ENCODE measurements at places on chromosomes 6 and 20. TPM values are rescaled to one million over a fixed set of nuclear protein-coding genes. Genes with fewer than 3 reads are reported as not detected.

ZHX3 gene
- 25.0 TPM for total RNA-seq

DNA sequence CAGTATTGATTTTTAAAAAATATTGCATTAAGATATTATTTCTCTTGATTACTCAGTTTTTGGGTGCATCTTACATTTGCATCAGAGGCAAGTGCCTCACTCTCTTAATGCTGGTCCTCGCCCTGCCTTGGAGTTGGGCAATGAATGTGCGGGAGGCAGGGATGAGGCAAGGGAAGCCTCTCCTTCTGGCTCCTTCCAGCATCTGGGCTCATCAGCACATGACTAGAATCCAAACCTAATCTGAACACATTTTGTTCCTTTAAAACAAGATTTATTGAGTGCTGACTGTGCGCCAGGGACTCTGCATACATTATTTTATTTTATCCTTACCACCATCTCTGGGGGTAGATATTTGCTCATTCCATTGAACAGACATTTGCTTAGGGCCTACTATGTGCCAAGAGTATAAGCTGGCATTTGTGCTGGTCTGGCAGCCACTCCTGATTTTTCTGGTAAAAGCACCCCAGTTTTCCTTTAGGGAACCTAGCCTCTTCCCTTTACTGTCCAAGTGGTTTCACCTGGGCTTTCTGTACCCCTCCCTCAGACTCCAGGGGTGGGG is 71.9 kb upstream of the ZNFX1 start:
- no peak for DNase-seq

GRCh38 chr6:156174031-156174890 is 602.9 kb upstream of the ARID1B start:
- DNase-seq: no peak

DNA sequence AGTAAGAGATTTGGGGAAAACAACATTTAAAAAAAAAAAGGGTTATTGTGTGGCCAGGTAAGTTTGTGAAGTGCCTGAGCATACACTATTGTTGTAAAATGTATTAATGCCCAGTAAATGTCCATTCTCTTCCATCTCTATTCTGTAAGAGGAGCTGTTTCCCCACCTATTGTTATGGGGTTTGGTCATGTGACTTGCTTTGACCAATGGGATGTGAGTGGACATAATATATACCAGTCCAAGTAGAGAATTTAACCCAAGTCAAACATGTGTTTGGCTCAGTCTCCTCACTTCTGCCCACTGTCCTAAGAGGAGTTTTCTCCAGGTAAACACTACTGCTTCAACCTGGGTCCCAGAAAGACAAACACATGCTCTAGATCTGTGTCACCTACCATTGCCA is 377.1 kb downstream of the FOXA2 start:
- no peak for DNase-seq

CD93 gene
- total RNA-seq: 0.35 TPM

DNA sequence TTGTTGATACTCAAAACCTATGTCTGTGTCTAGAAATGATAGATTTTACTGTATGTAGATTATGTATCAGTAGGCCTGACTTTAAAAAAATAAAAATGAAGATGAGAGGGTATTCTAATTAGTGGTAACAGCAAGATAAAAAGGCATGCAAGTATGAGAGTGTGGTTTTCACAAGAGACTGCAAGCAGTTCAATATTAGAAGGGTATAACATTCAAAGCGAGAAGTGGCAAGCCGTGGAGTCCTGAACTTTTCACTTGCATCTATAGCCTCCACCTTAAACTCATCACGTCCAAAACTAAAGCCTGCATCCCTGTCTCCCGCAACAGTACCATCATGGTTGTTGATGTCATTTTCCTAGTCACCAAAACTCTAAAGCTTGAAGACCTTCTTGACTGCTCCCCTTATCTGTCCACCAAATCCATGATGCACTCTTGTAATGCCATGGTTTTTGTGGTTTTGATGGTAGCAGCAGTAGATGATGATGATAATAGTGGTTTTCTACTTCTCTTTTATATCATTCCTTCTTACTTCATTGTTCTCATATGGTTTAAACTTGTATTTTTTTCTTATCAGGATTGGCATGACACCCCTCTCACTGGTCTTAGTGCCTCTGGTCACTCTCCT is 9.2 kb upstream of the CGA start:
- no peak for DNase-seq

CCN5 gene
- total RNA-seq: 0.10 TPM

DNA sequence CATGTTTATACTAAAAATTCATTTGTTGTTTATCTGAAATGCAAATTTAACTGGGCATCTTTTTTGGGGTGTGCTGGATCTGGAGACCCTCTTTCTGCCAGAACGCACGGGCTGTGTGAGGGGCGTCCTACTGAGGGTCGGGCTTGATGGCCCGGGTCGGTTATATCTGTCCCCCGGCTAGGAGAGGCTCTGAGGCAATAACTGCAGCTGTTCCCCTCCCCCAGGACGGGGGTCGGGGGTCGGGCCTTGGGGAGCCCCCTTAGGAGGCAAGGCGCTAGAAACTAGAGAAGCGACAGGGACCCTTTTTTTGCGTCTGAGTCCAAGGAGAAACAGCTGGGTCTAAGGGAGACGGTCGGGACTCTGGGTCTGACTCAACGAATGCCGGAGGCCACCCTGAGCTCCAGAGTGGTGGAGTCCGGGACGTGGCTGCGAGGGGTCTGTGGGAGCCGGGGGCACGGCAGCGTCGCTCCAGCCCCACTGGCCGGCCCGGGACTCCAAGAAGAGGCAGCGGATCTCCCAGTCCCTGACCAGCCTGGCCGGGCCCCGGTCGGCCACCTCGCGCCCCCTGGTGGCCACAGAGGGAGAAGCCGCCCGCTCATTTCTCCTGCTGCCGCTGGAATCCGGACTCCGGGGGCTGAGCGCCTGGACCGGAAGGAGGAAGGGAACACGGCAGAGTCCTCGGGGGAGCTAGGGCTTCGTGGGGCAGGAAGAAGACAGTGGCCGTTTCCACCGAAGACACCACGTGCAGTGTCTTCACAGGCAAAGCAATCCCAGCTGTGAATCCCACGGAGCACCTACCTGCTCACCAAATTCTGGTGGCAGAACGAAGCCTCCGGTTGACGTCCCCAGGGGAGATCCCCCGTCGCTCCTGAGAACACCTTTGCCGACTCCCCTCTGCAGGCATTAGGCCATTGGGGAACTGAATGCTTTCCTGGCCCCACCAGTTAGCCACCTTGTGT is 24.0 kb upstream of the SCML4 start:
- peak; percentile 41 for DNase-seq

DNA sequence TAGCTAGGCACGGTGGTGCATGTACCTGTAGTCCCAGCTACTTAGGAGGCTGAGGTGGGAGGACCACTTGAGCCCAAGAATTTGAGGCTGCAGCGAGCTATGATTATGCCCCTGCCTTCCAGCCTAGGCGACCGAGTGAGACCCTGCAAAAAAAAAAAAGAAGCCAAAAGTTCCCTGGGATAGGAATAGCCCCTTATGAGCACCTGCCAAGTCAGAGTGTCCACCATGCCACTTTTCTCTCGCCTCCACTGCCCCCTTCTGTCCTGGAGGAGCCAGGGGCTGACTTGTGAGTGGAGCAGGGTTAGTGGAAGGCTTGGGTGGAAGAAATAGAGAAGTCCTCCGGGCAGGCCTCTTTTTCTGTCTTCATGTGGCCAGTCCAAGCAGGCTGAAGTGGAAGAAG is 12.1 kb upstream of the DDX27 start:
- DNase-seq: no peak

GRCh38 chr6:160832422-160832821 is 130.4 kb downstream of the PLG start:
- DNase-seq: no peak

WFDC2 gene
- 1.6 TPM for total RNA-seq

DNA sequence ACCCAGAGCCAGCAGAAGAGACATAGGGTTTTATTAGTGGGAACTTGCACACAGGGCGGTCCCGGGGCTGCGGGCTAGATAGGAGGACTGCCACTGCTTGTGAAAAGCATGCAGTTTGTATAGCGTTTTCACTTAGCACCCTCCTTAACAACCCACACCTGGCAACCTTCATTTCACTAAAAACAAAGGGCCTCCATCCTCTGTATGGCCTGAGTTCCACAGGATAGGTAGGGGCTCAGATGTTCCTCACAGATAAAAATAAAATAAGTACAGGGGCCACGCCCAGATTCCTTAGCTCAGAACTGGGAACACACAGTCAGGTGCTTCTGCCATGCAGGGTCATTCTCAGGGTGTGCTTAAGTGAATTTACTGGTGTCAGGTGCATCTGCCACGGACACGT is 39.8 kb downstream of the GPR6 start:
- no peak for DNase-seq

DNA sequence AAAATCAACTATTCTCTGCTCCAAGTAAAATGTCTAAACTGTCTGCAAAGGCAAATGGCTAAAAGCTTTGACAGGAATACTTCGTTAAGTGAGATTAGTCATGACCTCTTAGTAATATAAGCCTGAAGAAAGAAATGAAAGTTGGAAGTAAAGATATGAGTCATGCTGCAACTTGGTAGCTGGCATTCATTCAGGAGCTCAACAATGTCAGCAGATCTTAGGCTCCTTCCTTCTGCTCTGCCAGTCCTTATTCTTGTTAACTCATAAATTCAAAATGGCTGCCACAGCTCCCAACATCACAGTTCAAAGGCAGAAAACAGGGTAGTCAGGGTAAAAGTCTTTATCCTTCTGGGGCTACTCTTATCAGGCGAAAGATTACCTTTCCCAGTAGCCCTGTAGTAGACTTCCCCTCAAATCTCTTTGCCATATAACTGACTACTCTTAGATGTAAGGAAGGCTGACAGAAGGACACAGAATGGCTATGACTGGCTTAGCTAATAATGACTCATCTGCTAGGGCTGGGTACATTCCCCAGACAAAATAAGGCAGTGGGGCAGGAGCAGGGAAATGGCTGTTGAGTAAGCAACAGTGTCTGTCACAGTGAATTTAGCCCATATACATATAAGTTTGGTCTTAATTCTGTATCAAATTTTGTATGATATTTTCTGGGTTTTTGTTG is 24.4 kb upstream of the C6orf62 start:
- DNase-seq: peak; percentile 99

GLP1R gene
- not detected for total RNA-seq

DNA sequence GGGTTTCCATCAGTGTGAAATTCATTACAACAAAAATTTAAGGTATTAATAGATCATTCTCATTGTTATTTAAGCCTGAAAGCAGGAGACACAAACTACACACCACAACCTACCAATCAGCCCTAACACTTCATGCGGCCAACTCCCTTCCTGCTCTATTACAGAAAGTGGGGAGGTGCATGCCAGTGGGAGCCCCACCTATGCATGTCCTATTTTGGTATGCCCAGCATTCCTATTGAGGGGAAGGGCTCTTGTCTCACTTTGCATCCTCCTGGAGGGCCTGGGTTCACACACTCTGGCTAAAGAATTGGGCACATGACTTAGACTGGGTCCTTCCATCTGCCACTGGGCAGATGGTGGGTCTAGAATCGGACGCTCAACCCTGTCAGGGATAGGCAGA is 450.0 kb downstream of the PTPRT start:
- no peak for DNase-seq

- DNase-seq: no peak
These were observed 50.9 kb upstream of the TNFAIP3 start for GRCh38 chr6:137816133-137816579.

DNA sequence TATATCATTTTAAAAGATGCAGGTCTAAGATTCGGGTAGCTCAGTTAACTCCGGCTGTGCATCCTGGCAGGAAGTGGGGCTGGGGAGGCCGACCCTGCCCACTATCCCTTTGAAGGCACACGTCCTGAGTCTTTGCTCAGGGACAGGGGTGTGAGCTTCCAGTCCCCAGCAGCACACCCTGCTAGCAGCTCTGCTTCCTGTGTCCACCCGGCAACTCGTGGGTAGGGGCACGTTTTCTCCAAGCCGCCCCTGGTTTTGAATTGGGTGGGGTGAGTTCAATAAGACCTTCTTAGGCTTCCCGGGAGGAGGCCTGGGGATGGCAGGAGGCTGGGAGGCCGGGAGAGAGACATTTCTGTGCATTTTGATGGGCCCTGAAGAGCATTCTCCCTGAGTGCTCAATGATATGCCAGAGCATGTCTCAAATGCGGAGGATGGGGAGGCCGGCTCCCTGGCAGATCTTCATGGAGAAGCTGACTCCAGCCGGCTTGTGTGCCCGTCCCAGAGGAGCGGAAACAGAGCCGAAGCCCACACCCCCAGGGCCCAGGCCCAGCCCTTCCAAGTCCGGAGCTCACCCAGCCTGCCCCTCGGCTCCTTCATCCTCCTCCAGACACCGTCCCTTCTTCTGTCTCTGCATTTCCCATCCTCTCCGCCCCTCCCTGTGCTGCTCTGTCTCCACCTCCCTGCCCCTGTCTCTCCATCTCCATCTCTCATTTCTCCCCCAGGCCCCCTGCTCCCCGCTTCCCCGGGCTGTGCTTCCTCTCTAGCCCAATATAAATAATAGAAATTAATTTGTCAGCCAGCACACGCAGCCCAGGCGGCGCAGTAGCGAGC is 36.3 kb upstream of the ZFAND3 start:
- DNase-seq: no peak

DNA sequence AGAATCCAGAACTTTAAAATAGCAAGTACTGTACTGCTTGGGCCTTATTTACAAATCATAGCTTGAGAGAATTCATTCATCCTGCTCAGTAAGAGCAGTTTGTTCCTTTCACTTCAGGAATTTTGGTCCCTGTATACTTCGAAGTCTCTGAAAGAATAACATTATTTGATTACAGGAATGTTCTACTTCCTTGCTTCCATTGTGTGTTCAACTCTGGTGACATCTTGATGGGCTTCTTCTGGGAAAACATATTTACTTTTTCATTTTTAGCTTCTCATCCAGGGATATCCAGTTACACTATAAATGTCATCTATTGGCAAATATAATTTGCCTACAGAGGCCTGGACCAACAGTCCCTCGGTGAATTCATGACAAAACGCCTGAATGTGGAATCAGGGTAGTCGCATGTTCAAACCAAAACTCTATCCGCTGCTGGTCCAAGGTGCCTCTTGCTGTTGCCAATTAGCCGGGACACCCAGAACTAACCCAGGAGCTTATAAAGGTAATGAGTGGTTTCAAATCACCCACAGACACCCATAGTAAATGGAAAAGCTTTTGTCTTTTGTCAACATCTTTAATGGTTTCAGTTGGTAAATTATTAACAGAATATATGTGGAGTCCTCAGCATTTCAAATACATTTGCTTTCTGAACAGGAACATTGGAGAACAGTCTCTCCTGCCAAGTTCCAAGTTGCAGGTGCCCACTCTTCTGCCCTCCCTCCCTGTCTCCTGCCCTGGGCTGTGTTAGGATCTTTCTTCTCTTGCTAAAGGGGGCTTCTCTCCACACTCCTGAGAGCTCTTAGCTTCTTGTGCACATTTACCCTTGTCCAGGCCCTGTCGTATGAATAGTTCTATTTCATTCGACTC is 162.5 kb upstream of the CITED2 start:
- DNase-seq: peak; percentile 97

GRCh38 chr6:145375502-145375901 is 359.8 kb downstream of the EPM2A start:
- no peak for DNase-seq

DNA sequence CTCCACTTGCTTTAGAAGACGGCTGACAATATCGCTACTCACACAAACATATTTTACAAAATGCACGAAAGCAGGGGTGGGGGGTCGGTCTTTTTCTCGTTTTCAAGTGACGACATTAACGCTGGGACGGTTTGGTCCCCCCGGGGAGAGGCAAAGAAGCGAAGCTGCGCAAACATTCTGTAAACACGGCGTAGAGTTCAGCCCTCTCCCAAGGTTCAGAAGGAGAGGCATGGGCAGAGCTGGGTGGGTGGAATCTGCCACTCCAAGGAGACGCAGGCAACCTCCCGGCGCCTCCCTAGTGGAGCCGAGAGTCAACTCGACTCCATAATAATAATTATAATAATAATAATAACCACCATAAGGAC is 2.4 kb downstream of the NKX2-2 start:
- DNase-seq: no peak

- no peak for DNase-seq
These were observed 1.7 kb downstream of the STXBP5 start for GRCh38 chr6:147205690-147206600.

BPIFB2 gene
- total RNA-seq: not detected

Measured in renal cortical epithelial cell (primary cell).